ENCODE measurements at places on chromosomes 5 and 9.
A peak's percentile ranks its signal among the peaks of the same experiment; 100 is the strongest.

- no peak for DNase-seq
Observed at GRCh38 chr5:142078221-142078620, 30.4 kb upstream of the NDFIP1 start.

GRCh38 chr5:42390115-42390514 lies 33.1 kb upstream of the GHR start:
- no peak for DNase-seq

DNA sequence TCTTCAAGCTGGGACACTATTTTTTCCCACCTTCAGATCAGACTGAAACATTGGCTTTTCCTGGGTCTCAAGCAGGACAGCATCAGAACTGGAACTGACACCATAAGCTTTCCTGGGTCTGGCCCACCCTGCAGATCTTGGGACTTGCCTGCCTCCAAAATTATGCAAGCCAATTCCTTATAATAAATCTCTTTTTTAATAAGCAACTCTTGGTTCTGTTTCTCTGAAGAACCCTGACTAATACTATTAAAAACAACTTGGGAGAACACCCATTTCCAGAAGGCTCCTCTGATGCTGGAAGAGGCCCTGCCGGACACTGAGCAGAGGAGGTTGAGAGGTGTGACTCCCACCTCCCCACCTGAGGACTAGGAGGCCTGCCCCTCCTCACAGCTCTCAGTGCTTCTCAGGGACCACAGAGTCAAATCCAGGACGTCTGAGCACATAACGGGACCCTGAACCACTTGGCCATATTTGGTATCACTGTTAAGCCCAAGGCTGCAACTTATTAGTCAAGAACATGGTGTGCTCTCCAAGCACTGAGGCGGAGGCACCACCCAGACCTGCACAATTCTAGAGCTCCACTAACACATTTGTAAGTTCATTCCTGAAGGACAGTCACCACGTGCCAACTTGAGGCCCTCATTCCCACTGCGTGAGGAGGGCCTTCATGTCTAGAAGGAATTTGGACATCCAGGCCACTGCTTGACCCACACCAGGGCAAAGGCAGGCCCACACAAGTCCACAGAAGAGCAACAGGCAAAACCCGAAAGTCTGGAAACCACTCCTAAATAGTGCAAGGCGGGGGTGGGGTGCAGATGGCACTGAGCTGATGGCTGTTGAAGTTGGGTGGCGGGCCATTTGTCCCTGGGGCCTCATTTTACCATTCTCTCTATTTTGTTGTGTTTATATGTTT lies 9.5 kb downstream of the SHC3 start:
- no peak for DNase-seq

- DNase-seq: peak; percentile 95
Observed at GRCh38 chr5:14165375-14166106, 22.4 kb downstream of the TRIO start.

- DNase-seq: peak; percentile 32
Observed at GRCh38 chr5:173010547-173011464, 27.2 kb downstream of the ATP6V0E1 start.

- DNase-seq: no peak
Observed at GRCh38 chr5:54524082-54524481, 6.5 kb downstream of the SNX18 start.

- DNase-seq: peak; percentile 63
Observed at GRCh38 chr5:33832404-33833236, 59.2 kb downstream of the ADAMTS12 start.

GRCh38 chr9:133140174-133140505 lies 19.1 kb upstream of the RALGDS start:
- no peak for DNase-seq

DNA sequence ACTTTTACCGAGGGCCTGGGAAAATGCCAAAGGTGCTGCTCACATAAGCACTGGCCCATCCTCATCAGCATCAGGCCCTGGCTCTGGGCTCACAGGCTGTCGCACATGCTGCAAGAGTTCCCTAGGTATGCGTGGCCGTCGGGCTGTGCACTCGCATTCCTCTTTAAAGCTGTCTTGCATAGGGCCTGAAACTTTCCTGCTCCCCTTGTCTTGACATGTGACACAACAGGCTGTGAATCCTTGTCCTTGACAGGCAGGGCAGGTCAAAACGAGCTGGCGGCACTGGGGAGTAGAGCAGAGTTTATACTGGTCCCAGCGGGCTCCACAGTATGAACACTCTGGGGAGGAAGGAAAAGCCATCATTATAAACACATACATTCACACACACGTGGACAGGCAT lies 30.7 kb downstream of the TSTD2 start:
- no peak for DNase-seq

DNA sequence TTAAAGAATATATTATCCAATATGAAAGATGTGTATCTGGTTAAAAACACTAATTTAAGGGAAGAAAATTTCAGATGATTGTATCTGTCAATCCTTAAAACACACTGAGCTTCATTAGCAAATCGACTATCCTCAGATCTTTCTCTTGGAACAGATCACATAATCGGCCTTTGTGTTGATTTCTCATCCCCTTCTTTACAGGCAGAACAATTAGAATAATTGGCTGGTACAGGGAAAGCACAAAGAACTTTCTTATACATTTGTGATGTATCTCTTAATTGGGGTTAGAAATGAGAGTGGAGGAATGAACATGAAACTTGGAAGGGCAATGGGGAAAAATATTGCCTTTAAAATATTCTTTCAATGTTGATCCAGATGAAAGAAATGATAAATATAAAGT lies 662.1 kb downstream of the TLE4 start:
- no peak for DNase-seq

- DNase-seq: peak; percentile 48
Observed at GRCh38 chr5:136212252-136212721, 19.3 kb upstream of the SMIM32 start.

DNA sequence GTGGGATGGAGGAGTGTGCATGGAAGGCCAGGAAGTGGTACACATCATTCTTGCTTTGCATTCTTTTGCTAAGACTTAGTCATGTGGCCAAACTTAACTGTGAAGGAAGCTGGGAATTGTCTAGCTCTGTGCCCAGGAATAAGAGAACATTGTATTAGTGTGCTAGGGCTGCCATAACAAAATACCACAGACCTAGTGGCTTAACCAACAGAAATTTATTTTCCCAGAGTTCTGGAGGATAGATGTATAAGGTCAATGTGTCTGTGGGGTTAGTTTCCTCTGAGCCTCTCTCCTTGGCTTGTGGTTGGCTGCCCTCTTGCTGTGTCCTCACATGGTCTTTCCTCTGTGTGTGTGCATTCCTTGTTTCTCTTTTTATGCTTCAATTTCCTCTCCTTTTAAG lies 32.4 kb downstream of the NNT start:
- peak; percentile 52 for DNase-seq

GRCh38 chr9:84773022-84773421 lies 103.5 kb downstream of the NTRK2 start:
- DNase-seq: peak; percentile 41

DNA sequence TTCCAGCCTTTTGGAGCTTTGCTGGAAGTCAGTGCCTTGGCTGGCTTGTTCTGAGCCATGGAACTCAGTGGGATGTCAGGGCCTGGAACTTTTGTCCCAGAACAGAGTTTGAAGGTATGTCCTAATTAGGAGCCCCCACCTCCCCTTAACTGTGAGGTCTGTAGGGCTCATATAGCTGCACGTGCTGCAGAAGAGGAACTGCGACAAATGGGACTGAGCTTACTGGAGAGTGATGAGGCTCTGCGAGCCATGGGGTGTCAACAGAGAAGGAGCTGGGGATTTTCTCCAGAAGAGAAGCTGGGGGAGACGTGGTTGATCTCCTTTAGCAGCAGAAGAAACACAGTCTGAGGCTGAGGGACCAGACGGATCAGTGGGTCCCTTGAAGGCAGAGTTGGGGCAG lies 10.9 kb downstream of the TMEM8B start:
- DNase-seq: no peak

DNA sequence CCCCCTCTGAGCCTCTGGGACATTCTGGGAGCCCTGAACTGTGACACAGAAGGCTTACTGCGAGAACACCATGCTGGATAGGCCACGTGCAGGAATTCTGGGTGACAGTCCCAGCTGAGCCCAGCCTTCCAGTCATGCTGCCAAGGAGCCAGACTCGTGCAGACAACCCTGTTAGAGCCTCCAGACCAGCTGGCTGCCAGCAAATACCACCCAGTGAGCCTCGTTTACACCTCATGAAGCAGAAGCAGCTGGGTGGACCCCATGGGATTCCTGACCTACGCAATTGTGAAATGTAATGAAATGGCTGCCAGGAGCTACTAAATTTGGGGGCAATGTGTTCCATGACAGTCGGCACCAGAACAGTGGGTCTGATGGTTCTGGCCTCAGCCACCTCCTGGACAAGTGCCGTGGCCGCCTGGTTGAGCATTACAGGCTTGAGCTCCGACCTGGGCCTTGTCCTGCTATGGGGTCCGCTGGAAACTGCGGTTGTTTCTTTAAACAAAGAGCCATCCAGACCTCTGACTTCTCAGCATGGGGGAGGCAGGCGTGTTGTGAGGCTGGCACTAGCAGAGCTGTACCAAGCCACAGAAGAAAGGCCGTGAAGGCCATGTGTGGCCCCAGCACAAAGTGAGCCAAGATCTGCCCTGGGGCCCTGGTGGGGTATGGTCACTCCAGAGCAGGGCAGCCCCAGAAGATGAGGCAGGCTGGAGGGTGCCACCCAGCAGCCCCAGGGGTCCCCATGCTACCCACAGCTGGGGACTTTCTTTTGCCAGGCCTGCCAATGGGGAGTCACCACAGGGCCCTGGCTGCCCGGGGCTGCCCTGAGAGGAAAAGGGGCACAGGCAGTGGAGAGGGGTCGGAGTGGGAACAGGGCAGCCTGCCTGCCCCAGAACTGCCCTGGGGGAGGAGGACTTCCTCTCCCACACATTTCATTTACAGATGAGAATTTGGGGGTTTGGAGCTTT lies 19.3 kb upstream of the RXRA start:
- DNase-seq: no peak

GRCh38 chr5:173028811-173029327 lies 27.3 kb upstream of the CREBRF start:
- DNase-seq: no peak

DNA sequence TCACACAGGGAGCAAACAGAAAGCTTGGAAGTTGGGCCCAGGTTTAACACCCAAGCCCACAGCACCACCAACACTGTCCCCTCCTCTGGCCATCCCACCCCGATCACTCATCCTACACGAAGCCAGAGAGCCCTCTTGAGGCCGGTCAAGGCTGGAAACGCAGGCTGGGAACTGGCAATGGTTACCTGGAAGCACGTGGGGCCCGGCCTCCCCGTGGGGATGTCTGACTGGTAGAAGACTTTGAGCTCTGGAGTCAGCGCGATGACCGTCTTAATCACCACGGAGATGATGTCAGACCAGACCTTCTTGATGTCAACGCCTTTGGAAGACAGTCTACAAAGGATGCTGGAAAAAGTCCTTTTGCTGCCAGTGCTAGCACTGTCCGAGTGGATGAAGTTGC lies 104.1 kb downstream of the TTLL11 start:
- peak; percentile 39 for DNase-seq

GRCh38 chr5:27473307-27474046 lies 435.1 kb upstream of the CDH9 start:
- DNase-seq: no peak

DNA sequence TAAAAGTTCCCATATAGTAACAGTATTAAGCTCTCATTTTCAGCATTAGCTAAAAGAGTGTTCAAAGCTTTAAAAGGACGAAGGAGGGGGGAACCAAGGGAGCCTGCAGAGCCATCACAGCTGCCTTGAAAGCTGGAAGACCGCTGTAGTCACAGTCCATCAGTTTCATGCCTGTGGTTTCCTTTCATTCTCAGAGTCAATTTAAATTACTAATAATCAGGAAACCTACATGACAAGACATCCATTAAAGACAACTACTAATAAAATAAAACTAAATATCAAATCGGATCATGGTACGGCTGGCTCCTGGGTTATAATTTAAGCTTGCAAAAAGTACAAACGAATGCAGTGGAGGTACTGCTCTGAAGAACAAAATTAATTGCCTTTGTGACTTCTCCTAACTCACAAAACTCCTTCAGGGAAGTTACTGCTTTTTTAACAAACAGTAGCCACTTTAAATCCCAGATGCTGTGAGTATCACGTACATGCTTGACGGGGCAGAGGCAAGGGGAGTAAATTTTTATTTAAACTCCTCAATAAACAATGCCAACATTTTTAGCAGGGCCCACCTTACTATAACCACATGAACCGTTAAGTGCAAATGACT lies 213.5 kb downstream of the DENND1A start:
- peak; percentile 6 for DNase-seq

GRCh38 chr9:109213285-109214121 lies 46.5 kb upstream of the FRRS1L start:
- no peak for DNase-seq

DNA sequence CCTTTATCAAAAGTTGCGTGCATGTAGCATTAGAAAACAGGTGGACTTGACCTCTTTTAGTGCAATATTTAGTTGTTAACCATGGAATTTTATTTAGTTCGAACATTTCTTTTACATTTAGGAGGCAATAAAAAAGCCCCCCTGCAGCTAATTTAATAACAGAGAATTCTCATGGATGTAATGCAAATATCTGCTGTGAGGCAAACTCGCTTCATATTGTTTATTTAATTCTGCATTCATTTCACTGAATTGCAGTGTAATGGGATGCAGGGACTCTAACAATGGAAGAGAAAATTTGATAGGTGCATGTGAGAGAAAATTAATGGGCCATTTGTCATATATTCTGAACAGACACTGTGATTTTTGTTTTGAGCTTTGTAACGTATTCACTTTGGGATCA lies 205.1 kb upstream of the CHD1 start:
- no peak for DNase-seq

- no peak for DNase-seq
Observed at GRCh38 chr5:81884871-81885270, 87.0 kb upstream of the ATG10 start.

DNA sequence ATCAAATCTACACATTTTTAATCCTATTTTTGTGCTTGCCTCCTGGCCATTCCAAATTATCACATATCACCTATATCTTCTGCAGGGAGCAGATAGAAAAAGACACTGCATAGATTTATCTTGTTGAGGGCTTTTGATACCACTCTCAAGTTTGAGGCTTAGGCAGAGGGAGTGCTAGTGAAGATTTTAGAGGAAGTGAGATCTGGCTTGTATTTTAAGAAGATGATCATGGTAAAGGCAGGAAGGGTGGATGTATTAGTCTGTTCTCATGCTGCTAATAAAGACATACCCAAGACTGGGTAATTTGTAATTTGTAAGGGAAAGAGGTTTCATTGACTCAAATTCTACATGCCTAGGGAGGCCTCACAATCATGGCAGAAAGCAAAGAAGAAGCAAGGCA lies 220.9 kb upstream of the TUT7 start:
- DNase-seq: no peak

GRCh38 chr5:8317335-8317734 lies 448.4 kb downstream of the MTRR start:
- no peak for DNase-seq

- DNase-seq: no peak
Observed at GRCh38 chr9:89455356-89455824, 42.5 kb downstream of the SEMA4D start.

Measured in IMR-90 (cell line).